ENCODE measurements at places on chromosomes 3 and 15. TPM values are rescaled to one million over a fixed set of nuclear protein-coding genes. Genes with fewer than 3 reads are reported as not detected.

- H3K27ac ChIP-seq, result no peak overlapping the region
- H3K4me3 ChIP-seq, result no peak overlapping the region
- H3K36me3 ChIP-seq, result no peaks in the 10 kb centered on the region
- peaks cover 3% of the 10 kb centered on the region for H3K4me1 ChIP-seq
- peaks cover 10% of the 10 kb centered on the region for H3K27me3 ChIP-seq
These were observed 10.2 kb upstream of the FBLN2 start for GRCh38 chr3:13538520-13539291.

DNA sequence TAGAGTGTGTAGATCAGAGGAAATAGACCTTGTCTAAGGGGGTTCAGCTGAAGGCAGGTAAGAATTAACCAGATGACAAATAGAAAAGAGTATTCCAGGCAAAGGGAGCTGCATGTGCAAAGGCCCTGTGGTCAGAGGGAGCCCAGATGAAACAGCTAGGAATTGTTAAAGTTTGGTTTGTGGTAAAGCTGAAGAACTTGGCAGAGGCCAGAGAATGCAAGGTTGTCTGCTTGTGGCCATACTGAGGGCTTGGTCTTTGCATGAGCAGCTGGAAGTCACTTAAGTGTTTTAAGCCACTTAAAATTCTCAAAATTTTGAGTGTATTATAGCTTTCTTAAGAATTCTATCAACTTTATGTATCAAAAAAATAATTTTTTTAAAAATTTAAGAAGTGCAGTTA, 116.5 kb downstream of the NEK10 start:
- H3K4me1 ChIP-seq, result no peaks in the 10 kb centered on the region
- peaks cover 4% of the 10 kb centered on the region for H3K27me3 ChIP-seq
- H3K4me3 ChIP-seq, result no peak overlapping the region

DNA sequence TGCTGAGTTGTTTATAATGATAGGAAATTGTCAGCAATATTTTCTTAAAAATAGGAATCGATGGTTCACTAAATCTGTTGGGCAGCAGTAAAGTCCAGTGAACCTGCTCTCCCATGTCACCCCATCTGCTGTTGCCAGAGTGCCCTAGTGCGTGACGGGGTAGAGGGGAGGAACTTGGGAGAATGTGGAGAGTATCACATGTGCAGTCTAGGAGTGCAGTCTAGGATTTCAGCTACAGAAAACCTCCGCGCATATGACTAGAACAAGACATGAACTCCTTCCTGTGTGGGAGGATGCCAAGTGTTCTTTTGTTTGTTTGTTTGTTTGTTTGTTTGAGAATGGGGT, 74.6 kb upstream of the ACAD9 start:
- H3K27me3 ChIP-seq, result no peaks in the 10 kb centered on the region
- H3K4me3 ChIP-seq, result peak overlapping the region; percentile 21
- peak overlapping the region; percentile 94 for H3K27ac ChIP-seq

DNA sequence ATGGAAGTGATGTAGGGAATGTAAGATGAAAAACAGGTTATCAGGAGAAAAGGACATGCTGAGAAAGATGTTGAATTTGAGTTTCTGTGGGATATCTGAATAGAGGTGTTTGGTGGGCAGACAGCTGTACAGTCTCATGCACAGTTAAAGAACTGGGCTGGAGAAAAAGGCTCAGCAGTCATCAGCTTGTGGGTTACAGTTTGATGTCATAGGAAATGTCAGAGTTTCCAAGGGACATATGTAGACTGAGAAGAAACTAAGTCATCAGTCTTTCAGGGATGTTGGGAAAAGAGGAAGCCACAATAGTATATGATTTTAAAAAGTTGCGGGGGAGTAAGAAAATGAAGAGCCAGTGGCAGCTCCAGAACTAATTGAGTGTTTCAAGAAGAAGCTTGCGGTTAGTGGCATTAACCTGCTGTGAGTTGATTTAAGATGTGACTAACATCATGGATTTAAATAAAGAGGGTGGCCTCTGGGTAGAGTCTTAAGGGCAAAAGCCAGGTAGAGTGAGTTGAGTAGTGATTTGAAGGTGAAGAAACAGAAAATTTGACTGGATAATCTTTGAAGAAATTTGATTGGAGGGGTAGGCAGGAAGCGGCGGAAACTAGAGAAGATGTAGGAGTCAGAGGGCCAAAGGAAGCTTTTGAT, 24.6 kb downstream of the GORASP1 start:
- no peaks in the 10 kb centered on the region for H3K27me3 ChIP-seq
- H3K4me3 ChIP-seq, result no peak overlapping the region
- peak overlapping the region; percentile 80 for H3K27ac ChIP-seq
- H3K36me3 ChIP-seq, result peaks cover 34% of the 10 kb centered on the region
- H3K4me1 ChIP-seq, result peaks cover 20% of the 10 kb centered on the region
- no peak for DNase-seq

- H3K27me3 ChIP-seq, result peaks cover 16% of the 10 kb centered on the region
- no peak overlapping the region for H3K4me3 ChIP-seq
- no peak for DNase-seq
- no peak overlapping the region for H3K27ac ChIP-seq
- peaks cover 14% of the 10 kb centered on the region for H3K4me1 ChIP-seq
These were observed 188.5 kb upstream of the PROK2 start for GRCh38 chr3:71973274-71974030.

DNA sequence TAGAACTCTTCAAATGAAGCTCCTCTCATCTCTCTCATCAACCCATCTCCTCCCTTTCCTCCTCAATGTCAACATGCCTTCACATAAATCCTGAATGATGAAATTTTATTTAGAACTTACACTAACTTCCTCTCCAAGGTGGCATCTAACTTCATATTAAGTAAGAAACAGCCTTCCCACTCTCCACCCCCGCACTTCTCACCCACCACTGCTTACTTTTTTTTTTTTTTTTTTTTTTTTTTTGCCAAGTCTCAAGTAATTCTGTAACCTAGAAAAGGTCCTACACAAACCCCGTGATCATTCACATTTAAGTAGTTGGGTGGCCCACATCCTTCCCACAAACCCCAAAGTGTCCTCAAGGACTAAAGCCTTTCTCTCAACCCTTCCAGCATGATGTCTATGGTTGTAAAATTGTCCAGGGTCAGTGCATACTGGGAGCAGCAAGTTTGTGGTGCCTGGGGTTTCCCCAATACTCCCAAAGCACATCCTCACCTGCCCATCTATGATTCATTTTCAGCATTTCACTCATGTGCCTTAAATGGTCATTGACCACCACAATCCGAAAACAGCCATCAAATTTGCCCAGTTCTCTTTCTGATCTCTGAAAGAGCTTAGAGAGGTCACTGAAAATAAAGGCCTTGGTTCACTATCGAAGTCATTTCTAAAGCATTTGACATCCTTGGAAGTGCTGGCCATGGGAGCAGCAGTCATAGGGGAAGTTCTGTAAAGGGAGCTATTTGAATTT, 47.2 kb downstream of the CD86 start:
- no peaks in the 10 kb centered on the region for H3K27me3 ChIP-seq
- peak; percentile 69 for DNase-seq
- no peaks in the 10 kb centered on the region for H3K36me3 ChIP-seq
- H3K27ac ChIP-seq, result peak overlapping the region; percentile 78
- peaks cover 45% of the 10 kb centered on the region for H3K4me1 ChIP-seq
- H3K4me3 ChIP-seq, result peak overlapping the region; percentile 7

- H3K4me3 ChIP-seq, result peak overlapping the region; percentile 50
- no peaks in the 10 kb centered on the region for H3K27me3 ChIP-seq
- H3K36me3 ChIP-seq, result peaks cover 6% of the 10 kb centered on the region
- H3K27ac ChIP-seq, result peak overlapping the region; percentile 70
- no peak for DNase-seq
- peaks cover 75% of the 10 kb centered on the region for H3K4me1 ChIP-seq
These were observed 12.5 kb downstream of the MBNL1 start for GRCh38 chr3:152281133-152281713.

GRCh38 chr3:172256101-172256734, 192.0 kb downstream of the GHSR start:
- peaks cover 30% of the 10 kb centered on the region for H3K36me3 ChIP-seq
- H3K27me3 ChIP-seq, result no peaks in the 10 kb centered on the region
- DNase-seq, result no peak
- H3K4me1 ChIP-seq, result peaks cover 8% of the 10 kb centered on the region
- H3K4me3 ChIP-seq, result no peak overlapping the region

GRCh38 chr3:139906418-139906817, 28.6 kb upstream of the CLSTN2 start:
- DNase-seq, result no peak
- no peak overlapping the region for H3K27ac ChIP-seq
- no peak overlapping the region for H3K4me3 ChIP-seq

- H3K4me3 ChIP-seq, result no peak overlapping the region
- H3K36me3 ChIP-seq, result no peaks in the 10 kb centered on the region
- H3K27me3 ChIP-seq, result peaks cover 1% of the 10 kb centered on the region
- no peak for DNase-seq
- no peak overlapping the region for H3K27ac ChIP-seq
- no peaks in the 10 kb centered on the region for H3K4me1 ChIP-seq
These were observed 90.5 kb upstream of the DGKG start for GRCh38 chr3:186452517-186452916.

DNA sequence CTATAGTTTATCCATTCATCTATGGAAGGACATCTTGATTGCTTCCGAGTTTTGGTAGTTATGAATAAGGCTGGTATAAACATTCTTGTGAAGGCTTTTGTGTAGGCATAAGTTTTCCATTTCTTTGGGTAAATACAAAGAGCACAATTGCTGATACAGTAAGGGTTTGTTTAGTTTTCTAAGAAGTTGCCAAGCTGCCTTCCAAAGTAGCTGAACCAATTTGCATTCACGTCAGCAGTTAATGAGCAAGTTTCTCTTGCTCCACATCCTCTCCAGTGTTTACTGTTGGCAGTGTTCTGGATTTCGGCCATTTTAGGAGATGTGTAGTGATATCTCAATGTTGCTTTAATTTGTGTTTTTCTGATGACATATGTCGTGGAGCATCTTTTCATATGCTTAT, 34.2 kb downstream of the GABRA5 start:
- DNase-seq, result no peak
- no peak overlapping the region for H3K27ac ChIP-seq
- no peaks in the 10 kb centered on the region for H3K4me1 ChIP-seq

GP5 gene
- total RNA-seq, result 0.24 TPM

CYP1A2 gene
- not detected for total RNA-seq

LPCAT4 gene
- total RNA-seq, result 62.5 TPM

STAB1 gene
- 0.14 TPM for total RNA-seq

All from activated CD4-positive, alpha-beta memory T cell treated with anti-CD3 and anti-CD28 coated beads for 36 hours (primary cell).